ENCODE measurements at places on chromosomes 5 and 9.

DNA sequence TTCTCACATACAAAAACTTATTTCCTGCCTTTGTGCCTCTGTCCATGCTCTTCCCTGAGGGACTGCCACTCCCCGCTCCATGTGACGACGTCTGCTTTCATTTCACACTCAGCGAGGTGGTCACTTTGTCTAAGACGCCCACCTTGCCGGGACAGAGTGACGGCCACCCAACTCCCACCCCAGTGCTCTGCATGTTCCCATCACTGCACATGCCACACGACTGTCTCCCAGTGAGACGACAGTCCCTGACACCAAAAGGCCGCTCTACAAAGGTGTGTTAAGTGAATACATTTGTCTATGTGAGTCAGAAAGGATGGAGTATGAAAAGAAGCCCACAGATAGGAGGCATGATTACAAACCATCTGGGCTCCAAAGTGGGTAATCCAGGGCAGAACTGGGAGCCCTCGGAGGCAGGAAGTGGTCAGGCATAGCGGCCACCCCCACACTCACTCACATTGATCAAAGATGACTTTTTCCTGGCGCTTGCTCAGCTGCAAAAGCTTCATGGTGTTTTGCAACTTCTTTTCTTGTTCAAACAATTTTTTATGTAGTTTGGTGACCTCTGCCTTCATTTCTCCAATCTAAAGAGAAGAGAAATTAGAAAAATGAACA lies 185.8 kb downstream of the CDK5RAP2 start:
- no peak for DNase-seq

- no peak for DNase-seq
These were observed 15.5 kb upstream of the LAMC3 start for GRCh38 chr9:130993303-130994030.

DNA sequence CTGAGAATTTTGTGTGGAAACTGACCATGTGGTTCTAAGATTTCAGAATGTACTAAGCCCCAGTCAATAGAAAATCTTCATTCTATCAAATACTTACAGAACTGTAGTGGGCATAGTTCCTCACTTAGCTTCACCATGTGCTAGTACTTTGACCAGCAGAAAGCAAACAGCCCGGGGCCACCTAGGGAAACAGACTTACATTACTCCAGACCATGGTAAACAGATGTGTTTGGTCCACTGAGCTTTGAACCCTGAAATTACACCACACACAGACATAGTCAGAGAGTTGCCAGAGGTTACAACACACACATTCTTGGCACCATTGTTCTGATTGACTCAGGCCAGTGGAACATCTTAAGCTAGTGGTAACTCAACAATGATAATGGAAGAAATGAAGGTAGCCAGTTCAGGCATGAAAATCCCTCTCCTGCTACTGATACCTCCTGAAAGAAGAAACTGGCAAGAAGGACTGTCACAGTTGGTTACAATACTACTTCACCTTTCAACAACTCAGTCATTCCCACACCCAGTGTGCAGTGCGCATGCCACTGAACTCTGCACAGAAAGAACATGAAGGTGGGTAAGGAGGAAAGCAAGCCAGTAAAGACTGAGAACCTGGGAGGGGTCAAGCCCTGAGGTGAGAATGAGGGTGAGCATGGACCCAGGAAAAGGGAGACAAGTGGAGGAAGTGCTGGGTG lies 18.7 kb upstream of the LECT2 start:
- DNase-seq, result no peak

DNA sequence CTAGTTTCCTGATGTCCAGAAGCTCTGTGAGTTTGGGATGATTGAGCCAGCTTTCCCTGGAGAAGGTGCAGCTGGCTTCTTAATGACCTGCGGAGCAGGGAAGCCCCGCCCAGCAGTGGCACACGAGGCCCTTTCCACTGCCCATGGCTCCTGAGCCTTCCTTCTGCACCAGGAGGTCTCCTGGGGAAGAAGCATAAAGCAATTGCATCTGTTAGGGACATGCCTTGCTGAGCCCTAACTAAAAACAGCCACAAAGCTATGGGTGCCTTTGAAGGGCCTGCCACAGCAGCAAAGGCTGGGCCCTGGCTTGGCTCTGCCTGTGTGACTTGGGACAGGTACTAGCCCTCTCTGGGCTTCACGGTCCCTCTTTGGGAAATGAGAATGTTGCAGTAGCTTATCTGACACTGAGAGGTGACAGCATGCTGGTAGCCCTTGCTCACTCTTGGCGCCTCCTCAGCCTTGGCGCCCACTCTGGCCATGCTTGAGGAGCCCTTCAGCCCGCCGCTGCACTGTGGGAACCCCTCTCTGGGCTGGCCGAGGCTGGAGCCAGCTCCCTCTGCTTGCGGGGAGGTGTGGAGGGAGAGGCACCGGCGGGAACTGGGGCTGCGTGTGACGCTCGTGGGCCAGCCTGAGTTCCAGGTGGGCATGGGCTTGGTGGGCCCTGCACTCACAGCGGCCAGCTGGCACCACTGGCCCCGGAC lies 218.4 kb downstream of the FSTL4 start:
- no peak for DNase-seq

- DNase-seq, result no peak
These were observed 98.5 kb upstream of the PTCH1 start for GRCh38 chr9:95615246-95615645.

- DNase-seq, result no peak
These were observed 240.2 kb upstream of the NFIL3 start for GRCh38 chr9:91663858-91664257.

DNA sequence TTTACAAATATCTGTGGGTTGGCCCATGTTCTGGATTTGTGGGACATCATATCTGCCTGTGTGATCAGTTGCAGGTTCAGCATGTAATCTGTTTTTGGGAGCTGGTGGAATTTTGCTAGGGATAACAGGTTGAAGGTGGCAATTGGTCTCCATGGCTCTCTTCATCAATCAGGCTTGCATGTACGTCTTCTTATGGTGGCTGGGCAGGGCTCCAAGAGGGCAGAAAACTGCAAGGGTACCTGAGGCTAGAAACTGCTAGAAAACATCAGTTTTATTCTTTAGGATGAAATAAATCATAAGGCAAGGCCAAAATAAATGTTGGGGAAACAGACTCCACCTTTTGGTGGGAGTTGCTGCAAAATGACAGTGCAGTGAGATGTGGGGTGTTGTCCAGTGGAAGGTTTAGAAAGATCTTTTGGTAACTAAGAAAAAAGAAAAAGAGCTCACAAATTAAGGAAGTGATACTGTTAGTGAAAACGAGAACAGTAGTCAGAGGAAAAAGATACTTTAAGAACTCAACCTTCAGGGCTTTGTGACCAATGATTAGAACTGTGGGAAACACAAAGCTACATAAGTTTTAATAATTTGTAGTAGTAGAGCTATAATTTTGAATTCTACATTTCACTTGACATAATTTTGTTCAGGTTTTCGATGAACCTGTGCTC lies 300.7 kb upstream of the IZUMO3 start:
- DNase-seq, result no peak

- no peak for DNase-seq
These were observed 201.2 kb downstream of the ACTL7B start for GRCh38 chr9:108654566-108654965.

- DNase-seq, result no peak
These were observed 71.8 kb downstream of the C9orf50 start for GRCh38 chr9:129549139-129549538.

DNA sequence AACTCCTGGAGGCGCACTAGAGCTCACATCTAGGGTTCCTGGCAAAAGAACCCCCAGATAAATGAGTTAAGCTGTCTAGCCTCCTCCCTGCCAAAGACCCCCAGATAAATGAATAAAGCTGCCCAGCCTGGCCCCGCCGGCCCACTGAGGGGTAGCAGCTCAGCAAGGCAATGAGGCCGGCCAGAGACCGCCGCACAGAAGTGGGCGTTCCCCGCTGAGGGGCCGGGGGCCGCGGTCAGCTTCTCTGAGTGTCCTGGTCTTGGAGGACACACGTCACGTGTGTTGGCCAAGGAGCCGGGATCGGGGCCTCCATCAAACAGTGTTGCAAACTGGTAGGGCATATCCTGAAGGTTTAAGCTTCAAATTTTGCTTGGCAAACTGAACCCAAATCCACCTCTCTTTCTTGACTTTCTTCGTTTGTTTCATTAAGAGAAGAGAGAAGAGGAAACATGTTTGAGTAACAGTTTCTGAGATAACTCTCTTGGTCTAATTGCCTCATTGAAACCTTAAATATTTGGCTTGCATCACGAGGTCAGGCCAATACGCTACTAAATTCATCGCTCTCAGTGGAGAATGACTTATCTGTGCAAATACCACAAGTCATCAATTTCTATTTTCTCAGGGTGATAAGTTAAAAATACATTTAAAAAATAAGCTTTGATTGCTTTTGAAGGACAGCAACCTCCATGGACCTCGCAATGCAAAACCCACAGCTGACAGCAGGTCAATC lies 11.7 kb upstream of the SLC12A7 start:
- DNase-seq, result no peak

GRCh38 chr5:150279330-150280020 lies 10.1 kb downstream of the CAMK2A start:
- DNase-seq, result no peak

DNA sequence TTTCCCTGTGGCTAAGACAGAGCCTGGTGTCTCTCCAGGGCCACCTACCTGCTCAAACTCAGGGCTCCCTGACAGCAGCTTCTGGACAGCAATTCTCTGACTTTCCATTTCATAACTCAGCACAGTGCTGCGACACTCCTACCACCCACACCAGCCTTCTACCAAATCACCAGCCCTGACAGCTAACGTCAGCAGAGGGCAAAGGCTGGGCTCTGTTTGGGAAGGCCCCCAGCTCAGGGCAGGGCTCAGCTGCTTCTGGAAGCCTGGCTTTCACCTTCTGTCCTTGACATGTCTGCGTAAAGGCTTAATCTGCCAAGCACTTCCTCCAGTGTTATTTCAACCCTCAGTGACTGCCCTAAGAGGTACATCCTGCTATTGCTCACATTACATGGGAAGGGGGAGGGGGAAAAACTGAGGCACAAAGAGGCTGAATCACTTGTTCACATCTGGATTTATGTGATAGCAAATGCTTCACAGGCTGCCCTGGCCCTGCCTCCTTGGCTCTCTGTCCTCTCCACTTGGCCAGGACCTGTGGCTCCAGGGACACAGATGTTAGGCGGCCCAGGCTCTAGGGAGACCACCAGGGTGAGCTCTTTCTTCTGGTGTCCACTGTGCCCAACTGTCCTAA lies 102.5 kb upstream of the PANK3 start:
- no peak for DNase-seq

DNA sequence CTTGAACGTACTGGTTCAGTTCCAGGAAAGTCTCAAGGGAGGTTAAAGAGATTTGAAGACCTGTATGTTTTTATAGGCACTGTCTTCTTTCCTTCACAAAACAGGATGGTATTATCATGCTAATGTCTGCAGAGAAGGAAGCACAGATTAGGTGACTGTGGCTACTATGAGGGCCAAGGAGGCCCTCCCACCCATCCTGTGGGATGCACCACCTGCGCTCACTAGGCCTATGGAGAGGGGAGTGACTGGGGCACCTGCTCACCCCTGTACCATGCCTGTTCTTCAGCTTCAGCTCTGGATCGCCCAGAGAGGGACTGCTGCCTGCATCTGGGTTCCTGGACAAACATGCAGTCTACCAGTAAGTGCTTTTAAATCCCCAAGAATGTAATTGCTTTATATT lies 469.4 kb downstream of the CCDC171 start:
- no peak for DNase-seq

GRCh38 chr5:113236536-113237288 lies 198.1 kb downstream of the TSSK1B start:
- DNase-seq, result no peak

DNA sequence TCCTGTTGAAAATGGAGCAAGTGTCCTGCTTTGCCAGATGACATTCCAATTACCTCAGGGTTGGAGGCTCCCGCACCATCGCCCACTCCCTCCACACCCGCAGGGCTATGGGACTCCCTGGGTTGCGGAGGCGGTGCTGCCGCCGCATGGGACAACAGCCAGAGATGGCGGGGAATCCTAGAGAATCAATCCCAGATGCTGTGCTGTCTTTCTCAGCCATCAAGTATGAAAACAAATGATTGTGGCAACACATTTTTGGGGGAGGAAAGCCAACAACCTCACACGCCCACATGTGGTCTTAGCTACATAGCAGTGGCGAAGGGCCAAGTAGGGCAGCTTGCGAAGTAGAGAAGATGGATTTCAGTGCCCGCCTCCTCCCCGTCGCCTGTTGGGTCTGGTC lies 46.7 kb downstream of the IL31RA start:
- no peak for DNase-seq

- DNase-seq, result no peak
These were observed 20.9 kb downstream of the RFK start for GRCh38 chr9:76373173-76373783.

- DNase-seq, result no peak
These were observed 137.4 kb downstream of the LPAR1 start for GRCh38 chr9:110900917-110901316.

DNA sequence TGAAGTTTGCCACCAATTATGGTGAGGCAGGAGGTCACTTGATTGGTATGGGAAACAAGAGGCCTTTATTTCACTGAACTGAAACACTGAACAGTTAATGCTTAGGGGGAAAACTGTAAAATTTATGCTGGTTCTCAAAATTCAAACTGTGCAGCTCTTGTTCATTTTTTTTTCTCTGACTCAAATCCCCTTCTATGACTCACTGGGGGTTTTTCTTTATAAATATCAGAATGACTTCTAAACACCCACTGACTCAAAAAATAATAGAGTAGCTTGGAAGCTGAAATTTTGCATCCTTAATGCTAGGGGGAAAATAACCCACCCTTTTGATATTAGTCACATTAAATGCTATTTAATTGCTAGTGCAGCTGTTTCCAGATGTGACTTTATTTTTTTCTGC lies 24.1 kb upstream of the OTP start:
- DNase-seq, result no peak

DNA sequence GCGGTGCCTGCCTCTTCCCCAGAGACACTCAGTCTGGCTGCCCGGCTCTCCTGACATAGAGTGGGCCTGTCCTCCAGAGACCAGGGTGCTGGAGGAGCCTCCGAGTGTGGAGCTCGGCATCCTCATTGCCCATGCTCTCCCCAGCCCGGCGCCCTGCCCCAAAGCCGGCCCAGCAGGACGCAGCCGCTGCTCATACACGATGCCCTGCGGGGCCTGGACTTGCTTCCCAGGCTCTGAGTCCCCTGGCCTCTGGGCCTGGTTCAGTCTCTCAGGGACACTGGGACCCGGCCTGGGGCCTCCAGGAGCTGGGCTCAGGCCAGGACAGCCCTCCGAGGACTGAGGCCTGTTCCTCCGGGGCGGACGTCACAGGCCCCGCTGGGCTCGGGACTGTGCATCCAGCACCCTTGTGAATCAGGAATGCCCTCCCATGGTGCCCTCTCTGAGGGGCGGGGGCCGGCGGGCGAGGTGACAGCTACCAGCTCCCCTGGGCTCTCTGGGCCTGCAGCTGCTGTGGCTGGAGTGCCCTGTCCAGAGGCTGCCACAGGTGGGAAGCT lies 23.2 kb downstream of the TPPP start:
- DNase-seq, result no peak

GRCh38 chr5:56160723-56161438 lies 72.2 kb downstream of the ANKRD55 start:
- no peak for DNase-seq

- no peak for DNase-seq
These were observed 32.4 kb downstream of the RASEF start for GRCh38 chr9:83030391-83031107.

DNA sequence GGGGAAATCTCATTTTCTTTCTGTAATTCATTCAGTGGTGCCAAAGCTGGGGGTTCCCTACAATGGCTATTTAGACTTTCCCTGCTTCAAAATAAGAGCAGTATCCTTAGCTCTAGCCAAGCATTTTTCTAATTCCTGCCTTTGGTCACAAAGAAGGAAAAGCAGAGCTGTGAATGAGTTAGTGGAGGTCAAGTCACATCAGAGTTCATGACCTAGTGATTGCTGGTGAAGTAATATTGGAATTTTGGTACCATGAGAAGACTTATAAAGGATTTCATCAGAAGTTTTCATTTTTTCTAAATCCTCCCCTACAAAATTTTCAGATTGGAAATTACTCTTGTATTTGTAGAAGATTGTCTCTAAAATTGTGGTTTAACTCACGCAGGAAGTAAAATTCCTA lies 28.0 kb downstream of the DNAJC21 start:
- DNase-seq, result no peak

Measured in NK-92 treated with Interleukin-12 subunit alpha and Interleukin-12 subunit beta, amount 100 ng/mL, for 24 hours (cell line).